ENCODE measurements at places on chromosomes 6 and 20. TPM values are rescaled to one million over a fixed set of nuclear protein-coding genes. Genes with fewer than 3 reads are reported as not detected.

WDR27 gene
- total RNA-seq = 53.4 TPM

MEI4 gene
- not detected for total RNA-seq

GSTA2 gene
- total RNA-seq = 0.46 TPM

LINC00237 gene
- not detected for total RNA-seq

TGM3 gene
- total RNA-seq = not detected

TRDN gene
- total RNA-seq = 5.7 TPM

ZNF184 gene
- 8.3 TPM for total RNA-seq

DNA sequence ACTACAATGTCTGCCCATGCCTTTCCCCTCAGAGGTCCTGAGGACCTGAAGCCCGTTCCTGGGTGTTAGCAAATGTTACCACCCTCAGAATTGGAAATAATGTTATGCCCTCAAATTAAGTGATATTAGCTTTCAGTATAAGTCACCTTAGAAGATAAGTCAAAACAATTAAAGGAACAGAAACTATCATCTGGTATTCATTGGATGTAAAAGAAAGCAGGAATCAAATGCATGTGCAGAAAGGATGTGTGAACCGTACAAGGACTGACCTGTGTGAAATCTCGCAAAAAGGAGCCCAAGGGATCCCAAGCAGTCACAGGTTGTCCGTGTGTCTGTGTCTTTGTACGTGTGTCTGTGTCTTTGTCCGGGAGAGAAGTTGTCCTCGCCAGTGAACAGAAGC, 51.6 kb upstream of the TAB2 start:
- H3K27ac ChIP-seq = no peak overlapping the region
- no peaks in the 10 kb centered on the region for H3K27me3 ChIP-seq
- no peak for DNase-seq
- H3K36me3 ChIP-seq = no peaks in the 10 kb centered on the region
- H3K4me1 ChIP-seq = no peaks in the 10 kb centered on the region

GRCh38 chr6:166907373-166907841, 48.9 kb downstream of the RNASET2 start:
- H3K36me3 ChIP-seq = no peaks in the 10 kb centered on the region
- H3K4me1 ChIP-seq = no peaks in the 10 kb centered on the region
- H3K4me3 ChIP-seq = no peak overlapping the region
- no peak for DNase-seq

DNA sequence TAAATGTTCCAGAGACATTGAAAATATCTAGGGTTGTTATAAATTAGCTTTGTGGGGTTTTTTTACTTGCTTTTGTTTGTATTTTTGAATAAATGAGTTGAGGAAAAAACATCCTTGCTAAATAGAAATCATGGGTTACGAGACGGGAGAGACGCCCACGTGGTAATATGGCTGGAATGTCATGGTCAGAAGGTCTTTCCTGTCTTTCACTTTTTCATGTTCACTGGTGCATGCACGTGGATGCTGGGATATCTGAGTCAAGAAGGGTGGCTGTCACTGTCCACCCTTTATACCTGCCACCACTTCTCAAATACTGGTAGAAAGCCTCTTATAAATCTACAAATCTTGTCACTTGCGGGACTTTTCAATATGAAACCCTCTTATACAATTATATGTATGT, 258.7 kb upstream of the AGPAT4 start:
- no peaks in the 10 kb centered on the region for H3K4me1 ChIP-seq
- DNase-seq = no peak
- no peaks in the 10 kb centered on the region for H3K27me3 ChIP-seq
- H3K27ac ChIP-seq = no peak overlapping the region

DNA sequence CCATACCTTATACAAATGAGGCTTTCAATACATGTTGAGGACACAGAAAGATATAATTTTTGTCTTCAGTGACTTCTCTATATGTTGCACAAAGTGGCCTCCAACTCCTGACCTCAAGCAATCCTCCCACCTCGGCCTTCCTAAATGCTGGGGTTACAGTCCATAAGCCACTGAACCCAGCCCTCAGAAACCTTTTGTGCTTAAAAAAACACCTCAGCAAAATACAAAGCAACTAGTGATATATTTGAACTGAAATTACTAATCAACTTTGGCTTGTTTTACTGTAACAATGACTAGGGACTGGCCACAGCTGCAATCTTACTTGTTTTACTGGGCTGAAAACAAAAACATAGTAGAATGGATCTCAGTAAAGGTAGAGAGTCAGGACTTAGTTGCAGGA, 3.2 kb upstream of the ZNF184 start:
- no peak for DNase-seq
- no peak overlapping the region for H3K27ac ChIP-seq
- peaks cover 2% of the 10 kb centered on the region for H3K4me1 ChIP-seq
- H3K36me3 ChIP-seq = no peaks in the 10 kb centered on the region

- no peaks in the 10 kb centered on the region for H3K36me3 ChIP-seq
- no peak for DNase-seq
- no peak overlapping the region for H3K4me3 ChIP-seq
- no peaks in the 10 kb centered on the region for H3K4me1 ChIP-seq
Observed at GRCh38 chr20:57860576-57860975, 150.8 kb upstream of the PMEPA1 start.

GRCh38 chr6:11094411-11094851, 797 bp downstream of the SMIM13 start:
- H3K27me3 ChIP-seq = no peaks in the 10 kb centered on the region
- peaks cover 3% of the 10 kb centered on the region for H3K4me1 ChIP-seq
- no peaks in the 10 kb centered on the region for H3K36me3 ChIP-seq

- no peak overlapping the region for H3K4me3 ChIP-seq
- peaks cover 15% of the 10 kb centered on the region for H3K4me1 ChIP-seq
- no peaks in the 10 kb centered on the region for H3K36me3 ChIP-seq
- no peak for DNase-seq
Observed at GRCh38 chr20:62235001-62235776, 3.1 kb upstream of the OSBPL2 start.

GRCh38 chr6:13528777-13529343, 41.5 kb upstream of the GFOD1 start:
- no peaks in the 10 kb centered on the region for H3K36me3 ChIP-seq
- H3K27ac ChIP-seq = no peak overlapping the region
- H3K27me3 ChIP-seq = no peaks in the 10 kb centered on the region
- DNase-seq = no peak

- H3K27ac ChIP-seq = no peak overlapping the region
Observed at GRCh38 chr6:135701426-135701825, 150.1 kb upstream of the PDE7B start.

- no peak overlapping the region for H3K27ac ChIP-seq
- no peak for DNase-seq
- no peaks in the 10 kb centered on the region for H3K27me3 ChIP-seq
- no peak overlapping the region for H3K4me3 ChIP-seq
- H3K4me1 ChIP-seq = no peaks in the 10 kb centered on the region
Observed at GRCh38 chr6:43825187-43826115, 55.4 kb downstream of the VEGFA start.

All from ovary (tissue), 10 donors.